ENCODE measurements at places on chromosomes 13 and 19.

DNA sequence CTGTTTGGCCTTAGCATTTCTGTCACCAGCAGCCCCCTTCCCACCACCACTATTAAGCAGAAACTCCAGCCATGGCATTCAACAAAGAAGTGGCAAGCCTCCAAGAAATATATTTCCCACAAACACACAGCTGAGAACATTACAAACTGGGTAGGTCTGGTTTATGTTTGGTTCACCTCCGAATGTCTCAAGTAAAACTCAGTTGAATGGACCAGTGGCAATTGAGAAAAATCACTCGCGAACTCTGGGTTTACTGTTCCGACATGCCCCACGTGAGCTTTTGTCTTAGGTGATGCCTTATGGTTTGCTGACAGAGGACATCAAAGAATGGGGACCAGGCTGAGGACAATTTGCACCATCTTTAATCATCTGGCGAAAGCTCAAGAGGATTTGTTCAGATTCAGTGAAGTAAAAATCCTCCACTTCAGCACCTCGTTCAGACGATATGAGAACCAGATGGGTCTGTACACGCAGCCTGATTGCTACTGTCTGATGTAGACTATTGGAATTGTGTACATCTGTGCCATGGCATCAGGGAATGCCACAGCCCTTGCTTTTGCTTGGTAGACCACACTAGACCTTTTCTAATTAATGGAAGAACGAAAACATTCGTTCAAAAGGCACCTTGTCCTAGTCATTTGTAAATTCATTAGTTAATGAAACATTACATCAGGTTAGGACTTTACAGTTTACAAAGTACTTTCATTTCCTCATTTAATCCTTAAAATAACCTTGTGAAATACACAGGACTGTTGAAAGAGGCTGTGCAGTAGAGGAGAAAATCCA, 59.4 kb downstream of the SLC10A2 start:
- no peak for DNase-seq

DNA sequence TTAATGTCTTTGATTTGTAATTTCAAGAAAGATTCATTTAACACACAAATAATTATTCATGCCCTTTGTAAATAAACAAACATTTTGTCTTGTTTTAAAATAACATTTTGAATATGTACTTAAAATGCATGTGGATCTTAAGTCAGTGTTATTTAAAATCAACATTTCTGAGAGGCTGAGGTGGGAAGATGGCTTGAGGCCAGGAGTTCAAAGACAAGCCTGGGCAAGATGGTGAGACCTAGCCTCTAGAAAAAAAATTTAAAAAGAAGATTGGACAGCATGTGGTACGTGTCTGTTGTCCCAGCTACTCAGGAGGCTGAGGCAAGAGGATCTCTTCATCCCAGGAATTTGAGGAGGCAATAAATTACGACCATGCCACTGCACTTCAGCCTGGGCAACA, 1268.2 kb downstream of the SLITRK1 start:
- DNase-seq = no peak

DNA sequence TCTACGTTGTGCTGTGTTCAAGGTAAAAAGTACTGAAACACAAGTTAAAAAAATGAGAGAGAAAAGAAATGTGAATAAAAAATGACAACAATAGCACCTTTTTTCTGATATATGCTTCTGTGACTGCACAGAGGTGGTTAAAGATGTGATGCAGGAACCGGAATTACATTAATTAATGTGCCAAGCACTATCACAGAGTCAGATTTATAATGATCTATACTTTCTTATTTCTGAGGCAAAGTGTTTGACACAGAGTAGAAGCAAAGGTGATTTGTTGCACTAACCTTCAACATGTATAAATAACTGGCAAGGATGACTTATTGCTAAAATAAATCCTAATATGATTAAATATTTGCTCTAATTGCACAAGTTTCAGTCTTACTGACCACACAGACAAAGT, 654.6 kb upstream of the SLITRK1 start:
- DNase-seq = no peak

DNA sequence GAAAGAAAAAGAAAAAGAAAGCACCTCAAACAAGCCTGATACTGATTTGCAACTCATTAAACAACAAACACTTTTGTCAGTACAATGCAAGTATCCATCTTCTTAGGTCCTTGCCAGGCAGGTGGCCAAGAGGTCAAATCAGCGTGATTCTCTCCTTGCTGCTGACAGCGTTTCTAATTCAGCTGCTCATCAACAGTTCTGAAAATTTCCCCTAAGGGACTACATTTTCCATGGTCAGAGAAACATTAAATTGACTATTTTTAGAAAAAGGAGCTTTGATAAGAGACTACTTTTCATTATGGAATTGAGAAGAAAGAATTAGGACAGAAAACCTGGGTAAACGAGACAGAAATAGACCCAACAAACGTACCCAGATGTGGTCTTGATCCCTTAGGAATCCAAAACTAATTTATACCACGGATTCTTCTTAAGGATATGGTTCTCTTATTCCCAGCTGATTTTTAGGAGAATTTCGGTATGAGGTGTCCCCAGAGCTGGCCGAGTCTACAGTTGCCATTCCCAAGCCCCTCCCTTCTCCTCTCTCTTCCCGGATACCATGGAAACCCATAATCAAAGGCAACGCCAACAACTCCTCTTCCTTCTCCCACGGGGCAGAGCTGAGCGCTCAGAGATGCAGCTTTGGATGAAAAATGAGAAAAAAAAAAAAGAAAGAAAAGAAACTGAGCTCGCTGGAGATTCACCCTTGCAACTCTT, 29.5 kb upstream of the CEBPG start:
- DNase-seq = no peak

DNA sequence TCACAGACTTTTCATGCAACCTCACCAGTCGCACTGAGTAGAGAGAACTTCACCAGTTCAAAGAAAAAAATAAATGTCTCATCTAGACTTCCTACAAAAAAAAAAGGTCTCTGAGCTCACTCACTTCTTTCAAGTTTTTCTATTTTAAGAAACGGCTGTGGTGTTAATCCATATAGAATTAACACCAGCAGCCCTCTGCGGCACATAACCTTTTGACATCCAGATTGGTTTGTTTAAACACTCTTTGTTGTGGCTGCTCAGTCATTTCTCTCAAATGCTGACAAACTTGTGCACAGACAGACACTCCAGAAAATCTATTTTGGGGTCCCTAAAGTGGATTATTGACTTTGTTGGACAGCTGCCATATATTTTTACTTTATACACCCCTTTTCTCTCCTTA, 874.9 kb downstream of the EFNB2 start:
- DNase-seq = no peak
